ENCODE measurements at places on chromosomes 12 and 14.

- no peak for DNase-seq
These were observed 14.5 kb upstream of the MAP1LC3B2 start for GRCh38 chr12:116544656-116545055.

DNA sequence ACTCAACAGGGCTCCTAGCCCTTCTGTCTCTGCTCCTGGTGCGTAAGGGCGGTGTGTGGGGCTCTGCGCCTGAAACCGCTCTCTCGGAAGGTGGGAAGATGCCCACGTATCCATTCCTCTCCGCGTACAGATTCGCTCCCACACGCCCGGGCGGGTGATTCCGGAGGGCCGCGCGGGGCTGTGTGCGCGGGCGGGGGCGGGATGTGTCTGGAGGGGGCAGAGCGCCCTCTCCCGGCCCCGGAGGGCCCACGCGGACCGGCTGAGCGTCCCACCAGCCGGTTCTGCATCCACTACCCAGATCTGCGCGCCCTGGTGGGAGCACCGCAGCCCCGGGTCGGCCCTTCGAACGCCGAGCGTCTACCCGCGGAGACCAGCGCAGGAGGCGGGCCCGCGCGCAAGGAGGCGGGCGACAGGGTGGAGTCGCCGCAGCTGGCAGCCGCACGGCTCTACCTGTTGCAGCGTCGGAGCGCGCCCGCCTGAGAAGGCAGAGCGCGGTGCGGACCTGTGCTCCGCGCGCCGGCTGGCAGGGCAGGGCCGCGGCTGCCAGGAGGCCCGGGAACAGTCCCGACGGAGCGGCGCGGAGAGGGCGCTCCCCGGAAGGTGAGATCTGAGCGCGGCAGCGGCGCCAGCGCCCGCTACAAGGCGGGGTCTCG, 1.4 kb upstream of the KCNK13 start:
- DNase-seq: no peak

DNA sequence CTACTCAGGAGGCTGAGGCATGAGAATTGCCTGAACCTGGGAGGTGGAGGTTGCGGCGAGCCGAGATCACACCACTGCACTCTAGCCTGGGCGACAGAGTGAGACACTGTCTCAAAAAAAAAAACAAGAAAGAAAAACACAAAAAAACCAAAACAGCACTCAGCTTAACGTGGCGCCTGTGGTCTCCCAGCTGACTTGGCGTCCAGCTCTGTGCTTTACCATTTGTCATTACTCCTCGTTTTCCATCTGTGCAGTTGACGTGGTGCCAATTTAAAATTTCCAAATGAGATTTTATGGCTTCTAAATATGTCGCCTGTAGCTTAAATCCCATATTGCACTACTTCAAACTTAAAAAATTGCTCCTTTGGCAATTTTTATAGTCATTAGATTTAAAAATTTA, 2.0 kb downstream of the MGP start:
- DNase-seq: no peak

- no peak for DNase-seq
These were observed 33.7 kb downstream of the FBXL14 start for GRCh38 chr12:1560704-1561103.

DNA sequence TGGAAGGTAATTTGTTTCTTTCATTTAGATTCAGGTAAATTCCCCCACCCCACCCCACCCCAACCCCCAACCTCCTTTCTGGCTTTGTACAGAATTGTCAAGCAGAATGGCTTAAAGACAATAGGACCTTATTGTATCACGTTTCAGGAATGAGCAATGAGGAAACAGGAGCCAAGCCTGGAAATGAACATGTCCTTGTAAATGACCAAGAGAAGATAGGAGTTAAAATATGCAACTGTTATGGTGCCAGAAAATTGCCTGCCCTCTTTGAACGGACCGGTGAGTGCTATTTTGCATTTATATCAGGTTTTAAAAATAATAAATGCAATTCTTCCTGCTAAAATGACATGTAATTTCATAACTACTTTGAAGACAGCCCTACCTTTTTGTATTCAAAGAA, 141.6 kb upstream of the PELI2 start:
- no peak for DNase-seq
